ENCODE measurements at places on chromosomes 7 and 10.

GRCh38 chr7:41219276-41219675, 483.6 kb downstream of the INHBA start:
- no peak for DNase-seq

- no peak for DNase-seq
Observed at GRCh38 chr7:26356929-26357798, 65.5 kb downstream of the SNX10 start.

GRCh38 chr10:43970717-43971116, 322.0 kb upstream of the ZNF32 start:
- DNase-seq: no peak

DNA sequence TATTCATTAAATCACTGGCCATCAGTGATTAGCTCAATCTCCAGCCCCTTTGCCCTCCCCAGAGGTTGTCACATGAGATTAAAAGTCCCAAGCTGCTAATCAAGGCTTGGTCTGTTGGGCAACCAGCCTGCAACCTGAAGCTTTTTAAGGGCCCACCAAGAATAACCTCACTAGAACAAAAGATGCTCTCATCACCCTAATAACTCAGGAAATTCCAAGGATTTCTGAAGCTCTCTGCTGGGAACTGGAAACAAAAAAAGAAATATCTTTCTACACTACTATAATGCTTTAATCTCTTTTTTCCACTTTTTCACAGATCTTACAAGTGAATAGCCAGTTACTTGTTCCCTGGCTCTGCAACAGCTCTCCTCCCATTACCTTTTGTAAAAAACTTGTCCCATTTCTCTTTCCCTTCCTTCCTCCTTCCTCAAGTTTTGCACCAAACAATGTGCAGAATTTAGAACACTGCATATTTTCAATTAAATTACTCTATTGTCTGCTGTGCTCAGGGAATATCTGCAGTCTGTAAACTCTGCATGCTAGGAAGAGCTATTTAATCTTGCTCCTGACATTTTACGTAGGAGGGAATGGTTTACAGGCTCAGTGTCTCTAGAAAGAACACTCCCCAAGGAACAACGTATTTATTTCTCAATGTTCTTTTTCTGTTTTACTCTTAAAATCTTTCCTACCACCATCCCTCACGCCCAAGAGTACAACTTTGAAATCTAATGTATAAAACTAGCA, 169.1 kb downstream of the IMMP2L start:
- DNase-seq: no peak

- no peak for DNase-seq
Observed at GRCh38 chr10:74021248-74022055, 23.5 kb downstream of the VCL start.

DNA sequence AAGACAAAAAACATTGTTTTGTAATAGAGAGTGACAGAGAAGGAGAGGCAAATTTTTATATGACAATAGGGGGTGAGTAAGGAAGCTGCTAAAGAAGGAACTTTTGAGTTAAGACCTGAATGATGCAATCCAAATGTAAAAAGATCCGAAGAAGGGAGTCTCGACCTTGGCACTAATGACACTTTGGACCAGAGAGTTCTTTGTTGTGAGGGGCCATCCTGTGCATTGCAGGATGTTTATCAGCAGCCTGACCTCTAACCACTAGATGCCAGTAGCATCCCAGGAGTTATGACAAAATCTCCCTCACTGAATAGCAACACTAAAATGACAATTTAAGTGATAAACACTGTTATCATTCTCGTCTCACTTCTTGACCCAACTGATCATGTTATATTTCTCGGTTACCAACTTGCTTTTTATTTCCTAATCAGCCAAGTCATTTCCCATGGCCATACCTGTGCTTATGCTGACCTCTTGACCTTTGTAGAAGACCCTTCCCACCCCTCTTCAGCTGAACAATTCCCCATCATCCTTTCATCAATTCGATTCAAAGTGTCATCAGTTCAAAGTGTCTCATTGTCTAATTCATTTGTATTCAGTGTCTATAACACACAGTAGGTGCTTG, 30.0 kb downstream of the DGKI start:
- DNase-seq: no peak

- peak; percentile 10 for DNase-seq
Observed at GRCh38 chr10:5976512-5977470, 552 bp downstream of the IL15RA start.

GRCh38 chr10:18572959-18573561, 78.3 kb downstream of the NSUN6 start:
- no peak for DNase-seq

DNA sequence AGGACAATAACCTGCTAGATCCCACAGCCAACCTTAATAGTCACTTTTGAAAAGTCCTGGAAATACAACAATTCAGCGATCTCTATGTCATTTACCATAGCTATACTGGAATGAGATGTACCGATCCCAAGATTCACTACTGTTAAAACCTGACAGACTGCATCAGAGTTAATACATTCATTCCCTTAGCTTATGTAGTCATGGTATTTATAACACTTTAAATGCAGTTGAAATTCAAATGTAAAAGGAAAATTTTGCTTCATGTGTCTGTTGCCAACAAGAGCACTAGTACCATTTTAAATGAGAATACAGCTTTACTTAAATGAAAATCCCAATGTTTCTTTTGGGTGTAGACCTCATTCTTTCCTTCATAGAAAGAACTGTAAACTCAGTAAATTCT, 11.1 kb upstream of the GGCT start:
- DNase-seq: no peak

DNA sequence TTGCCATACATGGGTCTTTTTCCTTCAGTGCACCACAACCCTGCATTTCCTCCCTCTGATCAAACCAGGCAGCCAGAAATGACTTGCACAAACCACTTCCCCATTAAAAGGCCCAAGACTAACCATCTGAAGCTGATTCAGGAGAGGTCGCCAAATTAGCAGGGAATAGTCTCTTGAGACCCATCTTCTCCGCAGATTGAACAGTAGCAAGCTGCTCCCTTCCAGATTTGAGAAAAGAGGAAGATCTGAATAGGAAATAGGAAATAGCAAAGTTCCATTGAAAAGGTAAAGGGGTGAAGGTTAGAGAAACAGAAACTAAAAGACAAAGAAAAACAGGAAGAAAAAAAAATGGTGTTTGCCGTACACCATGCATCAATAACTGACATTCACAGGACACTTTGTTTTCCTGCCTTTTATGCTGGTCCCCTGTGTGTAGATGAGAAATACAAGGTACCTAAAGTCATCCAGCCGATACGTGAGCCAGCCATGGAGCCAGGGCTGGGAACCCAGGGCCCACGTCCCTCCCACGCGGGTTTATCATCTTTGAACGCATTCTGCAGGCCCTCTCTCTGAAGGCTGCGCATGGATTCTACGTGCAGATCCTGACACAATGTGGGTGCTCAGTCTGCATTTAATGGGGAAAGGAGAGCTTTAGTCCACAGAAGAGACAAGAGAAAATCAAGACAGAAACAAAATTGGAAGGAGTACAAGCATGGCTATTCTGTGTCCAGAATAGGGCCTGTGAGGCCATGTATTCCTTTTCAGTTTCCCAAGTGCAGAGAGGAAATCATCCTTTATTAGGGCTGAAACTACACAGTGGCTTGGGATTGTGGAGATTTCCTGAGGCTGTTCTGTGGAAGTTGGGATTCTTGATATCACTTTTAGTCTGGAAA, 268.4 kb upstream of the NPVF start:
- DNase-seq: no peak

GRCh38 chr7:5020098-5020497, 25.6 kb upstream of the RBAK start:
- no peak for DNase-seq
